ENCODE measurements at places on chromosomes 2 and 18.
A peak's percentile ranks its signal among the peaks of the same experiment; 100 is the strongest.

DNA sequence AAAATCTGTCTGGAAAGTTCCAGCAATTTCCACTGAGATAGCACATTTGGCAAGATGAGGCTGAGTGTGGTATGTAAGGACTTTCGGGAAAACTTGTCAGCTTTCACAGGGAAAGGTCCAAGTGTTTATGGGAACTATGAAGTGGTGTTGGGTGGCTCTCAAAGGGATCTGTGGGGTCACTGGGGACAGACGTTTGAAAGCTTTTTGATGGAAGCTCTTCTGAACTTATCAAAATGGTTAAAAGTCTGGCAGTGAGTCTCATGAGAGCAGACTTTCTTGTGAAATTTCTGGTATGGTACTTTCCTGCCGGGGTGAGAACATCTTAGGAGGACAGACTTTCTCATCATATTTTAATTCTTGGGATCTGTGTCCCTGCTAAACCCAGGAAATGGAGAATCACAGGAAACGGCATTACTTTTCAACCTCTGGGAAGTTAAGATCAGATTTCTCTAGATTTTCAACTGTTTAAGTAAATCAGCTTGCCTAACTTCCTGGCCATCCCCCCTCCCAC, 546.3 kb upstream of the ZEB2 start:
- DNase-seq: no peak

GRCh38 chr2:76610451-76610850, 899.7 kb upstream of the GCFC2 start:
- DNase-seq: no peak

GRCh38 chr18:42011053-42011452, 56.0 kb downstream of the PIK3C3 start:
- no peak for DNase-seq

- no peak for DNase-seq
These were observed 37.0 kb downstream of the TPRKB start for GRCh38 chr2:73700131-73700611.

GRCh38 chr2:18971628-18972027, 382.3 kb upstream of the NT5C1B start:
- DNase-seq: no peak

- no peak for DNase-seq
These were observed 72.4 kb upstream of the YWHAQ start for GRCh38 chr2:9703085-9703678.

GRCh38 chr18:11658989-11659388, 30.1 kb upstream of the GNAL start:
- no peak for DNase-seq

- no peak for DNase-seq
These were observed 70.6 kb downstream of the DAW1 start for GRCh38 chr2:227942021-227942420.

- no peak for DNase-seq
These were observed 77.0 kb downstream of the ARHGEF33 start for GRCh38 chr2:38966678-38967077.

- no peak for DNase-seq
These were observed 167.4 kb downstream of the THSD7B start for GRCh38 chr2:136932700-136933099.

DNA sequence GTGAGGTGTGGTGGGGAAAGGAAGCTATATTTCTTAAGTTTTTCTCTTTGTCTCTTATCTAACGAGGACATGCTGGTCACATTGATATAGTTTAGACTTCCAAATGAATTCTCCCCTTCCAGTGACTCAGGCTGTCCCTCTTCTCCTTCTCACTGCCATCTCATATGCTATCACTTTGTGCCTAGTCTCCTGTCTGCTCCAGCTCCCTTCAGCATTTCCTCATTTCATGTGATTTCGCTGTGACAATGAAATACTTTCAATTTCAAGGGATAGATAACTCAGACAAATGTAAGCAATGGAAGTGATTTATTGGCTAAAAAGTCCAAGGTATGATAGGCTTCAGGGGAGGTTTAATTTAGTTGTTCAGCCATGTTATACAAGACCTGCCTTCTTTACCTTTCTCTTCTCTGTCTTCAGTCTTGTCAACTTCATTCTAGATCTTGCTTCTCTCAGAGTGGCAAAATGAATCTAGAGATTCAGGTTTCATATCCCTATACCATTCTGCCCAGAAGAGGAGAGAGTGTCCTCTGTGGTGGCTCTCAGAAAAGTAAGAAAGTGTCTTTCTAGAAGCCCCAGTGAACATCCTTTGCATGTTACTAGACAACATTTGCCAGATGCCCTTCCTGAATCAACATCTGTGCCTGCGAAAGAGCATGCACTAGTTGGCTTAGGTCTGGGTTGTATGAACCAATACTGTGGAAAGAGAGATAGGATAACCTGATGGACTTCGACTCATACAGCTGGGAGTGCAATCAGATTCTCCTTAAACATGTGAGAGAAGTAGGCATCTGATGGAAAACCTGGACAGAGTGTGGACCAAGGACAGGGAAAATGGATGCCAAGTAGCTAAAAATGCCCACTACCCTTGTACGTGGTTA, 29.9 kb upstream of the GPR155 start:
- DNase-seq: no peak

DNA sequence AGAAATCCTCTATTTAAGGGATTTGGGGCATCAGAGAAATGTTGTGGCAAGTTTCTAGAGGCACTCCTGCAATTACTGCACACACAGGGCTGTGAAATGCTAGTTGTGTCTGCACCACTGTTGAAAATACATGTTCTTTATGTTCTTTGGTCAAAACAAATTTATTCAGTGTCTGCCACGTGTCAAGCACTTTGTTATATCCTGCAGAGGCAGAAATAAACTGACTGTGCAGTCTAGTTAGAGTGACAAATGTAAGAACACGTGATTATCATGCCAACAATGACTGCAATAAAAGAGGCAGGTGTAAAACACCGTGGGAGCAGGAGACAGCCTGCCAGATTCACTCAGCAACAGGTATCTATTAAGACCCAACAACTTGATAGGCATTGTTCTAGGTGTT, 423.3 kb downstream of the LRP1B start:
- no peak for DNase-seq

DNA sequence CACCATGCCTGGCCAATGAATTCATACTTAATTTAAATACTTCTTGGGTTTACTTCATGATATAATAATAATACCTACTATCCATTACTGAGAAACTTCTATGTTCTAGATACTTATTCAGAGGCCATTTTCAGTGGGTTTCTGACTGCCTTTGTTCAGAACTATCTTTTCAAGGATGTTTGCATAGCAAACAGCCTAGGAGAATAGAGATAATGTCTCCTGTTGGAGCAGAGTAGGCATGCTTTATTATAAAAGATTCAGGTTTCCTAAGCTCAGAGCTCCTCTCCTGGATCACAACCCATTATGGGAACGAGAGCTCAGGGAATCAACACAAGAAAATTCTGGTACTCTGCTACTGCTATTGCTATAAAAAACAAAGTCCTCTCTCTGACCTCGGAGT, 11.1 kb downstream of the FASTKD1 start:
- DNase-seq: no peak

- no peak for DNase-seq
These were observed 107.3 kb upstream of the TLK1 start for GRCh38 chr2:171267855-171268629.

- peak; percentile 9 for DNase-seq
These were observed 218.1 kb downstream of the WDR7 start for GRCh38 chr18:56869189-56869777.

DNA sequence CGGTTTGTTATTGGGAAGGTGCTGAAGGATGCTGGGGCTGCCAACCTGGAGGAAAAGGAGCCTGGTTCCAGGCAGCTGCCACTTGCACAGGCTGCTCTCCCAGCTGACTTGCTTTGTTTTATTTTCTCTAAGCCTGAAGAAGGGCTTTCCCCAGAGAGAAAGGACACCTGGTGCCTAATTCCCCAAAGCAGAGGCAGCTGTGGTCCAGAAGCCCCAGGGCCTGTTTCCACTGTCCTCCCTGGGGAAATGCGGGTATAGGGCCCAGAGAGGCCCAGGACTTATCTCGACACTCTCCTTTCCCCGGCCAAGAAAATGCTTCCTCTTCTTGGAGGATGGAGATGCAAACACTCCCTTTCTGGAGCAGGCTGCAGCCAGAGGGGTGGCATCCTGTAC, 30.1 kb downstream of the INO80C start:
- DNase-seq: no peak

DNA sequence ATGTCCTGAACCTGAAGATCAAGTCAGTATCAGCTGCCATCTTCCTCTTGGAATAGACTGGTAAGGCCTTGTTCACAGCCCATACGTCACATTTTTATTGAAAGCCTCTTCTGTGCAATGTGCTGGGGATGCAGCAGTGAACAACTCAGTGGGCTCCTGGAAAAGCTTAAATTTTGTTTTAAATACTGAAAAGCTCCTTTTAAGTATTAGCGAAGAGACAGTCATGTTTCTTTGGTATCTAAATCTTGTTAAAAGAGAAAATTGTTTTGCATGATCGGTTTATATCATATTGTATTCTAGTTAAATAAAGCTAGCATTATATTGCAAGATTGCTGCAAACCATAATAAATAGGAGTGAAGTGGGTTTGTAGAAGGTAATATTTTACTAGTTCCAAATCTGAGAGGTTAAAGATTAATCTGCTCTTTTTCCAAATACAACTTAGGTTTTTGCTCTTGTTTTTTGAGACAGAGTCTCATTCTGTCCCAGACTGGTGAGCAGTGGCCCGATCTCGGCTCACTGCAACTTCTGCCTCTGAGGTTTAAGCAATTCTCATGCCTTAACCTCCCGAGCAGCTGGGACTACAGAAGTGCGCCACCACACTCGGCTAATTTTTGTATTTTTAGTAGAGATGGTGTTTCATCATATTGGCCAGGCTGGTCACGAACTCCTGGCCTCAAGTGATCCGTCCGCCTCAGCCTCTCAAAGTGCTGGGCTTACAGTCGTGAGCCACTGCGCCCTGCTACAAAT, 1.6 kb upstream of the RMDN2 start:
- no peak for DNase-seq

- DNase-seq: no peak
These were observed 23.3 kb upstream of the ALLC start for GRCh38 chr2:3634596-3635121.

- DNase-seq: no peak
These were observed 1008.0 kb upstream of the CRIM1 start for GRCh38 chr2:35347561-35347960.

GRCh38 chr2:240219208-240219890, 78.9 kb upstream of the OTOS start:
- no peak for DNase-seq

DNA sequence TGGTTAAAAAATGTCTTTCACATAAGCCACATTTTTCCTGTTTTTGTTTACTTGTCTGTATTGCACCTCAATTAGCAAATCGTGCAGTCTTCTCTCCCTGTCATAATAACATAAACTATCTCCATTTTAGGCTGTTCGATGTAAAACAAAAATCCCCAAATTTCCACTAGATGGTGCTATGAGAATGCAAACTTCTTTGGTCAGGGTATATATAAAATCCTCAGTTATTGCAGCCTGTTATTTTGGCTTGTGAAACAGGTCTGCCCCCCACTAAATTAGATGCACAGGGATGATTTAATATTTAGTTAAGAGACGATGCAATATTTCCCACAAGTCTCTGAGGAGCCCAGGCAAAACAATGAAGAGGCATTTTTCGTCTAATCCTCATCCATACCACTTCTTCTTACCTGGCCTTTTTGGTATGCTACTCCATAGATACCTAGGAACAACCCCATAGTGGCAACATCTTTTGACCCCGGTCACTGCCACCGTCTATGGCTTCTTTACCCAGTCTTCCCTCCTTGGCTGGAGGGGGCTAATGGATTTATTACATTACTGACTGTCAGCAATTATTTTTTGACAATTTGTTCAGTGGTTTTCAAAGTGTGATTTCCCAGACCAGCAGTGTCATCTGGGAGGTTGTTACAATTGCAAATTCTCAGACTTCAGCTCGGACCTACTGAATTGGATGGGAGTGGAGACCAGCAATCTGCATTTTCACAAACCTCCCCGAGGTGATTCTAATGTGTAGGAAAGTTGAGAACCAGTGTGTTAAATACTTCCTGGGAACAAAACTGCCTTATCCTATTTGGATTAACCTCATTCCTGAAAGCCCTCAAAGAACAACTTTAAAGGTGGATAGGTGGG, 117.4 kb upstream of the CWC22 start:
- DNase-seq: peak; percentile 4

- no peak for DNase-seq
These were observed 81.4 kb downstream of the CABYR start for GRCh38 chr18:24220318-24220688.

DNA sequence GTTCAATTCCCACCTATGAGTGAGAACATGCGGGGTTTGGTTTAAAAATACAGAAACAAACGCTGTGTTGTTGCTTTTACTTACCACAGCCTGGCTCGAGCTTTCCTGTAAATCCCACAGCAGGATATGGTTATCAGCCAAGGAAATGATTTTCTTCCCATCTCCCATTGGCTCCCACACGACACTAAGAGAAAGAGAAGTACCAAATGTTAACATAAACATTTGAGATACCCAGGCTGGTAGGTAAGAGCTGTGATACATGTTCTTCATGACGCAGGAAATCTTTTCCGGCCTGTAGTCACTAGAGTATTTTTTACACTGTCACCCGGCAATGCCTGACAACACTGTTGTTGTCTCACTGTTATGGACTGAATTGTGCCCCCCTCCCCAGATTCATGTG, 163.6 kb downstream of the EIPR1 start:
- no peak for DNase-seq

DNA sequence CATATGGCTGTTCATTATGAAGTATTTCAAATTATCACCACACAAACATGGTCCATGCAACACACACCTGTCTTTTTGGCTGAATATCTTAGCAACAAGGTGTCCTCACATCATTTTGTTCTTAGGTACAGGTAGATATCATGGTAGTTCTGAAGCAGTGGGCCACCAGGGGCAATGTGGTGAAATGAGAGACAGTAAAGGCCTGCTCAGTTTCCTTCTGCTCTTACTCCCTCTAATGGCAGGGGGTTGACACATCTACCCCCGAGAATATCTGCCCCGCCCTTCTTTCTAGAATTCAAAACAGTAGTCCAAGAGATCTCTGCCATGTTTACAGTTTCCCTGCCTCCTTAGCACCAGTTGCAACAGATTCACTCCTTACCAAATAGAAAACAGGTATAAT, 147.0 kb upstream of the KLHL14 start:
- DNase-seq: no peak
